Ovary (tissue), 10 donors: ENCODE measurements at places on chromosomes 3 and 15. TPM values are rescaled to one million over a fixed set of nuclear protein-coding genes. Genes with fewer than 3 reads are reported as not detected.
A peak's percentile ranks its signal among the peaks of the same experiment; 100 is the strongest.

The SCG5 gene
- total RNA-seq: not detected

The A4GNT gene
- total RNA-seq: not detected

The ERC2 gene
- total RNA-seq: 2.9 TPM

The DNAH12 gene
- total RNA-seq: 0.95 TPM

The MASP1 gene
- total RNA-seq: 4.0 TPM

The IQCF5 gene
- total RNA-seq: not detected

The GRAMD2A gene
- total RNA-seq: 8.5 TPM

DNA sequence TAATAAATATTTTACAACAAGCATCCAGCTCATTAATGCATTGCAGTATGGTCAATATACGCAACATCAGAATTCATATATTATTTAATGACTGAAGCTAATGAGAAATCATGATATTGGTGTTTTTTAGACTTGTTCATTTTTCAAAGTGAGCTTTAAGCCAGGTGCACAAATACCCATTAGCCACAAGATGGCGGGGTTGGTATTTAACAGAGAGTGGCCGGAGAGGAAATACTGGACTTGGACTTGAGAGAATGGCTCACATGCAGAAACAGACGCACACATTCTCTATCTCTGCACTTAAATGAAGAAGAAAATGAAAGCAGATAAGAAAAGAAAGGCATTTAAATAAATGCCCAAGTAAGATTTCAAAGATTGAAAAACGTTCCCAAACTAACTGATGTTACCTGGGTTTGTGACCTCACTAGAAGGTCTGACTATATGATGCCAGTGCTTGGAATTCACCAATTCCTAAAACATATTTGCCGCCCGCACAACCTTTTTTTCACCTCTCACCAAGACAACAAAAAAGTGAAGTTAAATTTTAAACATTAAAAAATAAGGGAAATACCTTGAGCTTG is 21.2 kb upstream of the CRBN start:
- DNase-seq: no peak
- no peak overlapping the region for H3K27ac ChIP-seq
- H3K4me1 ChIP-seq: no peaks in the 10 kb centered on the region
- H3K36me3 ChIP-seq: no peaks in the 10 kb centered on the region

- no peaks in the 10 kb centered on the region for H3K36me3 ChIP-seq
- peak within 1 kb of the TSS; percentile 67 for H3K4me3 ChIP-seq
- no peaks in the 10 kb centered on the region for H3K27me3 ChIP-seq
- H3K4me1 ChIP-seq: no peaks in the 10 kb centered on the region
These were observed at the start of gene KCNH8 for GRCh38 chr3:19147905-19148767. TSS of gene KCNH8 (plus strand) at chr3:19148510. CDS start at chr3:19148720, 210 bp downstream.

GRCh38 chr3:188133646-188134045 is 20.3 kb upstream of the LPP start:
- no peak overlapping the region for H3K27ac ChIP-seq
- H3K27me3 ChIP-seq: no peaks in the 10 kb centered on the region
- no peak overlapping the region for H3K4me3 ChIP-seq
- no peaks in the 10 kb centered on the region for H3K36me3 ChIP-seq
- DNase-seq: no peak

GRCh38 chr3:122295266-122296062 is 29.6 kb upstream of the CSTA start:
- no peak overlapping the region for H3K4me3 ChIP-seq
- no peak overlapping the region for H3K27ac ChIP-seq
- H3K27me3 ChIP-seq: no peaks in the 10 kb centered on the region
- DNase-seq: no peak
- H3K4me1 ChIP-seq: peaks cover 11% of the 10 kb centered on the region

DNA sequence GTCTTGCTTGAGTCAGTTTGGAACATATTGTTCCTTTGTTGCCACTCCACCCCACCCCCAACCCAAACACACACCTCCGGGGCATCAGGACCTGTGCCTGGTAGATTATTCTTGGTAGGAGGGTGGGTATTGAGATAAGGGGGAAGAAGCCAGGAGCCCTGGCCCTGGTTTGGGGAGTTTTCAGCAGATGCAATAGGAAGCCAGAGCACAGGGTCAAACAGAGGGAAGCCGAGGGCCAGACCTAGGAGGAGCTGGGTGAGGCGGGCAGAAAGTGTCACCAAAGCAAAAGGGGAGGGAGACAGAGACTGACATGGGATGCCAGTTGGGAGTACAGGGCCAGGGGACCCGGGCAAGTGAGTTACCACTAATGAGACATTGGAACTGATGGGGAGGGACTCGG is 163.1 kb downstream of the RPLP1 start:
- H3K4me1 ChIP-seq: no peaks in the 10 kb centered on the region
- no peak overlapping the region for H3K4me3 ChIP-seq
- H3K36me3 ChIP-seq: no peaks in the 10 kb centered on the region

DNA sequence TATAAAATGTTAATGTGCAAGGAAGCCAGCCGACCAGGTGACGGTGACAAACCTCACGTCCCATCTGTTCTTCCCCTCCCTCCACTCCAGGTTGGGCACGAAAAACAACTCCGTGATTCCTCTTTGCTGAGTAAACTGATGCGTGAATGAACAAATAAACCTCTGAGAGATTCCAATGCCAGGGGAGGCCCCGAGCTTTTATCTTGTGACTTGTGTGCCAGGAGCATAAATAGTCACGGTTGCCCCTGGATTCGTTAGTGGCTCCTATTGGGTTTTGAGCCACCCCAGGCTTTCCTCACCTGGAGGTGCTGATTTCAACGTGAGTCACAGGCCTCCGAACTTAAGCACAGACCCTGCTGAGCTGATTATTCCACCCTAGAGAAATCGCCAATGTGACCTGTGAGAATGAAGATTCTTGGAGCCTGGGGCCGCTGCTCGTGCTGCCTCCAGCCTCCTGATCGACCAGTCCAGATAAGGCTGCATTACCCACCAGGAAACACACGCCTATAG is 119.2 kb downstream of the SHQ1 start:
- no peak overlapping the region for H3K27ac ChIP-seq
- no peak for DNase-seq
- no peaks in the 10 kb centered on the region for H3K27me3 ChIP-seq
- no peaks in the 10 kb centered on the region for H3K36me3 ChIP-seq

DNA sequence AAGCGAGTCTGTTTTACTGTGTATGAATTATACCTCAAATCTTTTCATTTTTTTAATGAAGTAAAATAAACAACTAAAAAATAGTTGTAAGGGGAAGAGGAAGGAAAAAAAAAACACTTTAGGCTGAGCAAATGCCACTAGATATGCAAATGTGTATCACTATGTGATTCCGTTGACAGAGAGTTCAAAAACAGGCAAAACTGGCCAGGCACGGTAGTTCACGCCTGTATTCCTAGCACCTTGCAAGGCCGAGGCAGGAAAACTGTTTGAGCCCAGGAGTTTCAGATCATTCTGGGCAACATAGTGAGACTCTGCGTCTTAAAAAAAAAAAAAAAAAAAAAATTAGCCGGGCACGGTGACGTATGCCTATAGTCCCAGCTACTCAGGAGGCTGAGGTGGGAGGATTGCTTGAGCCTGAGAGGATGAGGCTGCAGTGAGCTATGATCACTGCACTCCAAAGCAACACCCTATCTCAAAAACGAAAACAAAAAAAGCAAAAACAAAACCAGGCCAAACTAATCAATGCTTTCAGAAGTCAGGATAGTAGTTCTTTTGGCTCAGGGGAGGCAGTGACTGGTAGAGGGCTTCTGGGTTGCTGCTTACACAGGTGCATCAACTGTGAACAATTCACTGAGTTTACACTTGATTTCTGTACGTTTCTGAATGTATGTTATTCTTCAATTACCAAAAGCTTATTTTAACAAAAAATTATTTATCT is 7.4 kb downstream of the PRC1 start:
- no peaks in the 10 kb centered on the region for H3K4me1 ChIP-seq
- H3K27ac ChIP-seq: no peak overlapping the region
- no peaks in the 10 kb centered on the region for H3K36me3 ChIP-seq
- DNase-seq: no peak
- no peaks in the 10 kb centered on the region for H3K27me3 ChIP-seq

GRCh38 chr3:6734395-6734746 is 126.5 kb upstream of the GRM7 start:
- no peaks in the 10 kb centered on the region for H3K36me3 ChIP-seq
- no peaks in the 10 kb centered on the region for H3K4me1 ChIP-seq
- no peak for DNase-seq

DNA sequence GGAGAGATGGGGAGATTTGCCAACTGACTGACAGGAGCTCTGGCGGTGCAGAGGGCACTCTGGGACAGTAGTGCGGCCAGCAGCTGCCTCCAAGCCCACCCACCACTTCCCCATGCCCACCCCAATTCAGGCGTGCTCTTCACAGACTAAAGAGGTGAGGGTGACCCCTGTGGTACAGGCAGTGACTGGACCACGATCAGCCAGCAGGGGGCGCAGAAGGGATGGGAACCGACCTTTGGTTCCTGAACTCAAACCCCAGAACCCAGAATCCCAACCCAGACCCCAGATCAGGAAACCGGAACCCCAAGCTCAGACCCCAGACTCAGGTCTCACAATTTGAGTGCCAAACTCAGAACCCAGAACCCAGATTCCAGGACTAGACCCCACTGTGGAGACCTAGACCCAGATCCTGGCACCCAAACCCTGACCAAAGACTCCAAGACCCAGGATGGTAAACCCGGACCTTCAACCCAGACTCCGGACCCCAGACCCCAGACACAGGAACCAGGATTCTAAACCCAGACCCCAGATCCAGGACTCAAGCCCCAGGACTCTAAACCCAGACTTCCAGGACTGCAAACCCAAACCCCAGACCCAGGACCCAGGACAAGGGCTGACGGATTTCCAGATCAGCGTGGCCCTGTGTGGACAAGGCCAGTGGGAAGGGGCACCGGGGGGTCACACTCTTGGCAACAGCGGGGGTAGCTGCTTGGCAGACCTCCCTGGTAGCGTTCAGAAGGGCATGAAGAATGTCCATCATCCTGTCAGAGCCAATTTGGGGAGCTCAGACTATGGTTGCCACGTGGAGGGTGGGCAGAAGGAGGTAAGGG is 3.7 kb upstream of the MYL3 start:
- H3K4me3 ChIP-seq: no peak overlapping the region
- H3K36me3 ChIP-seq: no peaks in the 10 kb centered on the region
- peak; percentile 89 for DNase-seq
- peaks cover 31% of the 10 kb centered on the region for H3K4me1 ChIP-seq

GRCh38 chr3:36546226-36546625 is 165.9 kb downstream of the STAC start:
- no peak overlapping the region for H3K4me3 ChIP-seq
- DNase-seq: no peak
- H3K27me3 ChIP-seq: no peaks in the 10 kb centered on the region
- no peaks in the 10 kb centered on the region for H3K36me3 ChIP-seq

DNA sequence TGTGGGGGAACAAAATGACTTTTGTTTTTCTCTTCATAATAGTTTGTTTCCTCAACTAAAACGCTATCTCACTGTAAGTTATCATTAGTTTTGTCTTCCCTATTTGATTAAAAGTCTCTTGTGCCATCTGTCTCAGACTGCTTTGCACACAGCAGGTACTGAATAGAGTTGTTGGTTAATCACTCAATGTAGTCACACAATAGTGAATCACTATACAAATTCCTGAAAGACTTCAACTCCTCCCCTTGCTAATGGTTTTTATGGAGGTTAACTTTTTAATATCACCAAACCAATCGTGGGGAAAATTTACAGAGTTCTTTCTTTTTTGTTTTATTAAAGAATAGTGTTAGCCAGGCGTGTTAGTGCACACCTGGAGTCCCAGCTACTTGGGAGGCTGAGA is 2.6 kb upstream of the NGLY1 start:
- no peak overlapping the region for H3K27ac ChIP-seq
- no peak overlapping the region for H3K4me3 ChIP-seq
- no peaks in the 10 kb centered on the region for H3K27me3 ChIP-seq
- H3K36me3 ChIP-seq: no peaks in the 10 kb centered on the region
- peaks cover 5% of the 10 kb centered on the region for H3K4me1 ChIP-seq

- no peaks in the 10 kb centered on the region for H3K4me1 ChIP-seq
- no peaks in the 10 kb centered on the region for H3K36me3 ChIP-seq
- DNase-seq: no peak
- H3K4me3 ChIP-seq: no peak overlapping the region
These were observed 41.5 kb downstream of the CD200R1L start for GRCh38 chr3:112805126-112805525.

DNA sequence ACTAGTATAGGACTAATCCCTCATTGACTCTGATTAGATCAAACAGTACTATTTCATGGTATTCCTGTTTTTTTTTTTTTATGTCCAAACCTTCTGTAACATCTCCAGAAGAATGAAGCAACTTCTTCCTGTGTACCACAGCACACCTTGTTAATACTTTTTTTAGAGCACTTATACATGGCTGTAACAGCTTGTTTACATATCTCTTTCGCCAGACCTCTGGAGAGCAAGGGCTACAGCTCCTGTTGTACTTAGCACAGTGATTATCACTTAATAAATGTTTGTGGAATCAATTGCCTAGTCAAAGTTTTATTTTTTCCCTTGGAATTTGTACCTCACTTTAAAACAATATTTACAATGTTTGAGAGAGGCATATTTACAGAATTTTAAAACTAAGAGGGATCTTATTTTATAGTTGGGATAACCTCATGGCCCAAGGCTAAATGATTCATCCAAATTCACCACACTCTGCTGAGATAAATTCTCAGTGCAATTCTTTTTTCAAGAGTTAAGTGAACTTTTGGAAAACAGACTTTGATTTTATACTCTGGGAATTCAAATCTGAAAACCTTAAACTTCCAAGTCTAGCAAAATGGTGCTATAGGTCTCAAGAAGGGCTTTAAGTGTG is 9.2 kb upstream of the GATM start:
- H3K36me3 ChIP-seq: no peaks in the 10 kb centered on the region
- peak overlapping the region; percentile 41 for H3K27ac ChIP-seq
- H3K27me3 ChIP-seq: no peaks in the 10 kb centered on the region
- peaks cover 10% of the 10 kb centered on the region for H3K4me1 ChIP-seq

GRCh38 chr15:43287254-43287653 is 20.5 kb upstream of the TGM5 start:
- no peak overlapping the region for H3K4me3 ChIP-seq
- H3K4me1 ChIP-seq: no peaks in the 10 kb centered on the region
- H3K27me3 ChIP-seq: no peaks in the 10 kb centered on the region
- H3K36me3 ChIP-seq: no peaks in the 10 kb centered on the region
- DNase-seq: no peak

DNA sequence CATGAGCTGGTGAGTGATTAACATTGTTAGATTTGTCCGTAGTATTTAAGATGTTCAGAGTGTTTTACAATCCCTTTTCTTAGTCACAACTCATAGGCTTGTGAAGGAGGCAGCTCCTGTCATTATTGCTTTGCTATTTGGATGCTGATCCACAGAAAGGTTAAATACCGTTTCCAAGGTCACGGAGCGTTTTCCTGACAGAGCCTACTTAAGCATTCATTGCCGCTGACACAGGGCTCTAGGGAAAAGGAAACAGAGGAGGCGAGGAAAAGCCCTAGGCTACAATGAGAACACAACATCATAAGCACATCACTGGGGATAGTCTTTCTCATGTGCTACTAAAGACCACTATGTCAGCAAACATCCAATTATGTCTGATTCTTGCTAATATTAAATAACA is 38.5 kb upstream of the CPB1 start:
- no peaks in the 10 kb centered on the region for H3K4me1 ChIP-seq
- H3K4me3 ChIP-seq: no peak overlapping the region
- no peaks in the 10 kb centered on the region for H3K27me3 ChIP-seq
- H3K27ac ChIP-seq: no peak overlapping the region
- H3K36me3 ChIP-seq: no peaks in the 10 kb centered on the region

- H3K27ac ChIP-seq: no peak overlapping the region
- H3K36me3 ChIP-seq: no peaks in the 10 kb centered on the region
- no peaks in the 10 kb centered on the region for H3K4me1 ChIP-seq
- no peaks in the 10 kb centered on the region for H3K27me3 ChIP-seq
These were observed 64.4 kb downstream of the CCDC54 start for GRCh38 chr3:107441617-107442016.
